ENCODE measurements at places on chromosomes 5 and 9.

DNA sequence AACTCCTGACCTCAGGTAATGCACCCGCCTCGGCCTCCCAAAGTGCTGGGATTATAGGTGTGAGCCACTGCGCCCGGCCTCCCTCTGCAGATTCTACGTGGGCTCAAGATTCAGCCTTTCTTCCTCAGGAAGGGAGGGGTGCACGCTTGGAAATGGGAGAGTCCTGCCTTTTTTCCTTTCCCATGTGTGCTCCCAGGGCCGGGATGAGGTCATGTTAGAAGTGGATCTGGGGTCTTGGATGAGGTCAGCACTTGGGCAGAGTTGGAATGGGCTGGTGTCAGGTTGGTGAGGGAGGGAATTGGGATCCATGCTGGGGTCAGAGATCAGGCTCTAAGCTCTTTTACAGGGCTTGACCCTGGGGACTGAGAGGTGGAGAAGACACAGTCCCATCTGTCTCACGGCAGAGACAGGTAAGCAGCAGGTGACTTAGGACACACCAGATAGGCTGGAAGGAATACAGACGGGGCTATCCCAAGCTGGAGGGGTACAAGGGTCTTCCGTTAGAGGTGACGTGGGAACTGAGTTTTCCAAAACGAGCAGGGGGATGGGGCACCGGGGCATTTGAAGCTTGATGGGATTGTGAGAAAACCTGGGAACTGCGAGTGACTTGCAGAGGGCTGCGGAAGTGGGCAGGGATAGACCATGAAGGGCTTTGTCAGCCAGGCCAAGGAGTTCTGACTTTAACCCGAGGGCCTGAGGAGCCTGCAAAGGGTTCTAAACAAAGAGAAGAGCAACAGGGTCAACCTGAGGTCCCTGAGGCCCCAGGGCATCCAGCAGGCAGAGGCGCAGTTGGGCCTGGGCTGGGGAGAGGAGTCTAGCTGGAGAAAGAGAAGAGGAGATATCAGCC, 1.8 kb upstream of the AQP7 start:
- DNase-seq = no peak

- no peak for DNase-seq
These were observed 139.7 kb upstream of the MAN2A1 start for GRCh38 chr5:109550077-109550476.

DNA sequence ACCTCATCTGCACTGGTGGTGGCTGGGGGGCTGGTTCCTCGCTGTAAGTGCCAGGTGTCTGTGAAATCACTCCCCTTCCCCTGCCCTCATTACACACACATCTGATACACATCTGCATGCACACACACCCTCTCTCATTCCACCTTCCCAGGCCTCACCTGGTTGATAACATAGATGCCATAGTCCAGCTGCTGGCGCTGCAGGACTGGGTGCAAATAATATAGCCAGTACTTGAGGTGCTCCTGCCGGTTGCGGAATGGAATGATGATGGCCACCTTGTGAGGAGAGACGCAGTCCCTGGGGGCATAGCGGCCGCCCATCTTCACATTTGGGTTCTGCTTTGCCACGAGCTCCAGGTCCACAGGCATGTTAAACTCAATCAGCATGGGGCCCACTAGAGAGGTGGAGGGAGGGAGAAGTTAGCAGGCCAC, 32.1 kb downstream of the B4GALT1 start:
- DNase-seq = no peak

DNA sequence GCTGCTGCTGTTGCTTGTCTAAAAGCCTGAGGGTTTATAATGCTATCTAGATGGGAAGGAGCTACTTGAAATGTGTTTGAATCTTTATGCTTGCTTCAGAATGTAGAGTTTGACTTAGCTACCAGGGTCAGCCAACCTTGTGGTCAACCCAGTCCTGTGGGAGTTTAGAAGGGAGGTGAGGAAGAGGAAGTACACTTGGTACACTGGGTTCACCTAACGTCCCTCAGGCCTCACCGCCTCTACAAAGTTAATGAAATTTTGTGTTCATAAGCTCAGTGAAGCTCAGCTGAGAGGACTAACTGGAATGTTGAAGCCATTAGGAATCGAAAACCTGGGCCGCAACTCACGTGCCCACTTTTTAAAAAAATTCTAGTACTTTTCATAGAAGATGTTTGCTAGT, 10.7 kb downstream of the IQGAP2 start:
- DNase-seq = no peak

DNA sequence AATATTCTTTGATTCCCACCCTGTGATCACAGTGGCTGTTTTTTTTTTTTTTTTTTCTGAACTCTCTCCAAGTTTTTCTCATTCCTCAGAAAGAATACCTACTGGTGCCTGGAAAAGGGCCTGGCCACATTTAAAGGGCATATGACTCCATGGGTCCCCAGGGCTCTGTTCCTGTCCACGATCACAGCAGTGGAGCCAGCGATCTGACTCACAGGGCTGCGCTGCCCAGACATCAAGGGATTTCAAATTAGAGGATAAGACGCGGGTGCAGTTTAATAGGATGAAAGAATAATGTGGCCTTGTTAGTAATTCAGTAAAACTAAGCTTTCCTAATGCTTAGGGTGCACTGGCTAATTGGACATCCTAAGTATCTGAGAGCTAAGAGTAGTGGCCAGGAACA, 175.1 kb upstream of the MSX2 start:
- no peak for DNase-seq

GRCh38 chr9:134325096-134325812, 1.0 kb upstream of the RXRA start:
- no peak for DNase-seq

- DNase-seq = no peak
These were observed 289.9 kb upstream of the ACTBL2 start for GRCh38 chr5:57772512-57772911.

GRCh38 chr9:98971168-98971914, 27.6 kb downstream of the COL15A1 start:
- DNase-seq = no peak

GRCh38 chr5:110165366-110165765, 475.6 kb downstream of the MAN2A1 start:
- DNase-seq = no peak

GRCh38 chr5:171312129-171312974, 3.3 kb downstream of the TLX3 start:
- DNase-seq = no peak

DNA sequence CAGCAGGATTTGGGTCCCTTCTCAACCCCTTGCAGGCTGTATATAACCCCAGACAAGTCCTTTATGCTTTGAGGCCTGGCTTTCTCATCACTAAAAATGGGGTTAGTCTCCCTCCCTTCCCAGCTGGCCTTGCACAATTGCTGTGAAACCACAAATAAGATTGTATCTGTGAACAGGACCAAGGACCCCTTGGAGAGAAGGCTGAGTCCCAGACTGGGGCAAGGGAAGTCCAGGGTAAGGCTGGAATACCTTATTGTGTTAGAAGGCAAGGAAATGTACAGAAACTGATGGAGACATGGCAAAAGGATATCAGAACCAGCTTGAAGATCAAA, 11.4 kb downstream of the MACROH2A1 start:
- DNase-seq = no peak

GRCh38 chr5:74493411-74493810, 147.1 kb downstream of the ENC1 start:
- no peak for DNase-seq

GRCh38 chr5:61966997-61967396, 339.0 kb upstream of the KIF2A start:
- DNase-seq = no peak

DNA sequence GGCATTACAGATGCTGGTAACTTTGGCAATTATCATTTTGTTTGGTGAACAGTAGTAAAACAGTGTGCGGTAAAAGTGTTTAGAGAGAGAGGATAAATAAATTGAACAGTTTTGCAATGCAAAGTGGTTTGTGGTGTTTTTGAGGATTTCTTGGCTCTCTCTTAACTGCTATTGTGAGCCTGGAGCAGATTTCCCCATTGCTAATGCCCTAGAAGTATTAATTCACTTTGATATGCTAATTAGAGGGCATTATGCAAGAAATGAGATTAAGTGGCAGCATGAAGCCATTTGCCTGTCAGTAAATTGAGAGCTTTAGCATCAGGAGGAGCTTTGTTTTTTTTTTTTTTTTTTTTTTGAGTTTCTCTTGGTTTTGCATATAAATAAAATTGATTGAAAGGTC, 8.2 kb downstream of the PBX3 start:
- DNase-seq = no peak
